ENCODE measurements at places on chromosomes 2 and 18.

DNA sequence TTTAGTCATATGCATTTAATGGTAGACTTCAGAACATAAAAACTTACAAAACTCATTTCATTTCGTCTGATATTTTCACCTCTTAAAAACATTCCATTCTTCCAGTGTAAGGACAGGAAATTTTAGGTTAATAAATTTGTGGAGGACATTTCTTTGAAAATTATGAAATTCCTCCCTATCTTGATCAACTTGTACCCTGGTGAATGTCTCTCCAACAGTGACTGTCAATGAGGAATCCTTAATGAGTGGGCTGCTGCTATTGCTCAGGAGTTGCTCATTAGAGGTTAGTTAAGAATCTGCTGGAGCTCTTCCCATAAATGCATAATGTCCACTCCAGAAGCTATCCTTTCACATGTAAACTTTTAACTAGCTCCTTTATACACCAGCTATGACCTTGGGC lies 69.1 kb downstream of the LRP1B start:
- DNase-seq, result no peak

DNA sequence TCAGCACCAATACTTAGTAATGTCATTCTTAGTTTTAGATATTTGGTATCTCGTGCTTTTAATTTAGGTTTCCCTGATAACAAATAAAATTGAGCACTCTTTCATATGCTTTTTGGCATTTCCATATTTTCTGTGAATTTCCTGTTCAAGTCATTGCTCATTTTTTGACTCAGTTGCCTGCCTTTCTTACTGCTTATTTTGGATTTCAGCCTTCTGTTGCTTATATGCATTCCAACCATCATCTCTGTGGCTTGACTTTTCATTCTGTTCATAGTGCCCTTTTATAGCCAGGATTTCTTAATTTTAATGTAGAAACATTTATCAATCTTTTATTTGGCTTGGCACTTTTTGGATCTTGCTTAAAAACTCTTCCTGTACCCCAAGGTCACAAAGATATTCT lies 14.5 kb upstream of the KIF3C start:
- no peak for DNase-seq

- peak; percentile 40 for DNase-seq
These were observed 50.0 kb downstream of the RBBP8 start for GRCh38 chr18:22983175-22983574.

DNA sequence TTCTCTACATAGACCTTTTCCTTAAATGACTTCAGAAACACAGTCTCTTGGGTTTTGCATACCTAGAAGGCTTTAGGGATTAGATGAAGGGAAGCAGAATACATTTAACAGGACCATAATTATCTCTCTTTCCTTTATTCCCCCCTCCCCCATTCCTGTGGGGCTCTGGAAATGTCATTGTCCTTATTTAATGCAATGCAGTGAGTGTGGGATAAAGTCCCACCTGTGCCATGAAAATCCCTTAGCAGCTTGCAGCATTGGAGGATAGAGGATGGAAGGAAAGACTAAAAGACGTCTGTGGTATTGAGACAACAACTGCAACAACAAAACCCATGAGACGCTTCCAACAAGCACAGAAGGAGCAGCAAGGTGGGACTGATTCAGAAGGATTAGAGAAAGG lies 117.8 kb upstream of the DCC start:
- DNase-seq, result no peak

- DNase-seq, result no peak
These were observed 146.3 kb upstream of the TTC39C start for GRCh38 chr18:23868136-23868785.

DNA sequence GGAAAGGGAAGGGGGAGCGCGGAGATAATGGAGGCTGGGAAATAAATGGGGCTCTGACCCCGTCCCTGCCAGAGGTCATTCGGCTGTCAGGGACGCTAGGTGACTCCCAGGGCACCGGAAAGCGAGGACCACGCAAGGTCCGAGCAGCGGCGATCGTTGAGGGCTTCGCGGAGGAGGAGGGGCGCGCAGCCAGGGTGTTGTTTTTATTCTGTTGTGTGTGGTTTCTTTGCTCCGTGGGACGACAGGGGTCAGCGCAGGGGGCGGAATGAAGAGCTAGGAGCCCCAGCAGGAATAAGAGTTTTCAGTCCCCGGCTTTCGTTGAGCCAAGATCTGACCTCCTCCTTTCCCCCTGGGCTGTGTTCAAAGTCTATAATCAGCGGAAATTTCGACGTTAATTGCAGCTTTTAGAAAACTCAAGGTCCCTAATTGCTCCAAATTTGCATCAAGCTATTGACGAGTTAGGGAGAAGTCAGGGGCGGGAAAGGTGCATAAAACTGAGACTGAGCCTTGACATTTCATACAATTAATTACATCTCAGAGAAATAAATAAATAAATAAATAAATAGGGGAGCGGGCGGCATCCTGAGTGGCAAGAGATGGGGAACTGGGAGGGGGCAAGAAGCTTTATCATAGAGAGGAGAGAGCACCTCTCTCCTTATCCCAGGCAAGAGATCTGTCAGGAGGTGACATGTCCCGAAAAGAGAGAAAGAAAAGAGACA lies 2.2 kb downstream of the GAD1 start:
- DNase-seq, result no peak

GRCh38 chr2:36060133-36060532 lies 295.4 kb upstream of the CRIM1 start:
- no peak for DNase-seq

DNA sequence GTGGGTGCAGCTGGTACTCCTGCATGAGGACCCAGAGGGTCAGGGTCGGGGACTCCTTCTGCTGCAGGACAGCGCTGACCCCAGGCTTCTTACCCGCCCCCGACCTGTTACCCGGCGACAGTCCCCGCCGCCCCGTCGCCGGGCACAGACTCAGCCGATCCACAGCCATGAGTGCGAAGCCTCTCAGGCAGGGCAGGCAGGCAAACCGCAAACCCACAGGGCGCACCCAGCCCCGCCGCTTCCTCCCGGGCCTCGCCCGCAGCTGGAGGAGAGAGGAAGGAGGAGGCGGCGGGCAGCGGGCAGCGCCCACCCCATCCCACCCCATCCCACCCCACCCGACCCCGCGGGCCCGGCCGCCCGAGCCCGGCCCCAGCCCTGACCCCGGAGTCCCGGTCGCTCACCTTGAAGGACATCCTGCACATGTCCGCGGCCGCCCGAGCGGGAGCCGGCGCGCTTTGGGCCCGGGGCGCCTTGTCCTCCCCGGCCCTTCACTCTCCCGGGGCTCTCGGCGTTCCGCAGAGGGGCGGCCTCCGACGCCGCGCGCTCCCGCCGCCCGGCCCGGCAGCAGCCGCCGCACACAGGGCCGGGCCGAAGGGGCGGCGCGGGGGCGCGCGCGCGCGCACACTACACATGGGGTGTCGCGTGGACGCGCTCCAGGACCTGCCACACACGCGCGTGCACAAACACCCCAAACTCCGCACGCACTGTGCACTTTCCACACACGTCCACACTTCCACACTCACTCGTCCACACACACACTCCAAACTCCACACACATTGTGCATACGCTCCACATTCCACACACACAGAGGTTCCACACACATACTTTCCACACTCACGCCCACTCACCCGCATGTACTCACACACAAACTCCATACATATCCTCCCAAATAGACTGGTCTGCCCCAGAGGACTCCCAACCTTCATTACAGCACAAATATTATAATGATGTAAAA lies at the start of gene ANKRD29:
Gene ANKRD29, minus strand, starts transcription at position 603 of the 955 bp plus-strand sequence. Its CDS starts 181 bp downstream, at position 422.
- peak; percentile 67 for DNase-seq

- DNase-seq, result no peak
These were observed 2.7 kb upstream of the TMBIM1 start for GRCh38 chr2:218295029-218295428.

GRCh38 chr2:151664520-151664919 lies 69.8 kb downstream of the NEB start:
- no peak for DNase-seq

GRCh38 chr2:40302751-40303325 lies 149.1 kb downstream of the SLC8A1 start:
- no peak for DNase-seq

- DNase-seq, result no peak
These were observed 15.4 kb downstream of the CEP68 start for GRCh38 chr2:65071499-65072180.

GRCh38 chr2:16109368-16109820 lies 169.0 kb downstream of the MYCN start:
- no peak for DNase-seq

- no peak for DNase-seq
These were observed 93.2 kb downstream of the BCL2L11 start for GRCh38 chr2:111213877-111214276.

GRCh38 chr18:76827205-76828200 lies 5.1 kb downstream of the ZNF236 start:
- no peak for DNase-seq

DNA sequence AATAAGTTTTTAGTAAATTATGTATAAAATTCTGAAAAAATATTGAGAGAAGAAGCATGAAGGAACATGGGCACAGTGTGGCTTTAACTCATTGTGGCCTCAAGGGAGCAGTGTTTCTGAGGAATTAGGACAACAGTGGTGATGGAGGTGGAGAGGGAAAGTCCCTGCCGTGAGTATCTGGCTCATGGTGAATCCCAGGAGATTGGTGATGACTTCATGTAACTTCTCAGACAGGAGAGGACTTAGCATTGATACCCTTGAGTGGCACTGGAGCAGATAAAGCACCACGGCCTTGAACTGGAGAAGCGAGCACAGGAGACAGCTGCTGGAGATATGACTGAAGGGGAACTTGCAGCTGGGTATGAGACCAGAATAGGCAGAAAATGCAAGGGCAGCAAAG lies 35.0 kb upstream of the LRP1B start:
- no peak for DNase-seq

GRCh38 chr2:236119003-236119402 lies 49.2 kb downstream of the GBX2 start:
- no peak for DNase-seq

- DNase-seq, result no peak
These were observed 143.9 kb downstream of the L3MBTL4 start for GRCh38 chr18:6270771-6271216.

- no peak for DNase-seq
These were observed 11.3 kb downstream of the SOS1 start for GRCh38 chr2:39109537-39109936.

DNA sequence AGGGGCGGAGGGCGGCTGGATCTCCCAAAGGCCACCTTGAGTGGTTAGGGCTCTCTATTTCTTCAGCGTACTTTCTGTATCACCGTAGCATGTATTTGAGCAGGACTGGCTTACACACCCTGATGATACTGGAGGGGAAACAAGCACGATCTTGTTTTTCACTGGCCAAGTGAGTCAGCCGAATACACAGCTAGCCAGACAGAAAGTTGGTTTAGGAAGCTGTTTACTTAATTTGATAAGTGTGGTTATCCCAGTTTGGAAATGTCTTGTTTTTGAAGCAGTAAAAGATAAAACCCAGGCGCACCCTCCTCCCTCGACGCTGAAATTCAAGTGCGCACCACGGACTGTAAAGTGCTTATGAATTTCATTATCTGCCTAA lies 582 bp downstream of the RIOK3 start:
- no peak for DNase-seq

DNA sequence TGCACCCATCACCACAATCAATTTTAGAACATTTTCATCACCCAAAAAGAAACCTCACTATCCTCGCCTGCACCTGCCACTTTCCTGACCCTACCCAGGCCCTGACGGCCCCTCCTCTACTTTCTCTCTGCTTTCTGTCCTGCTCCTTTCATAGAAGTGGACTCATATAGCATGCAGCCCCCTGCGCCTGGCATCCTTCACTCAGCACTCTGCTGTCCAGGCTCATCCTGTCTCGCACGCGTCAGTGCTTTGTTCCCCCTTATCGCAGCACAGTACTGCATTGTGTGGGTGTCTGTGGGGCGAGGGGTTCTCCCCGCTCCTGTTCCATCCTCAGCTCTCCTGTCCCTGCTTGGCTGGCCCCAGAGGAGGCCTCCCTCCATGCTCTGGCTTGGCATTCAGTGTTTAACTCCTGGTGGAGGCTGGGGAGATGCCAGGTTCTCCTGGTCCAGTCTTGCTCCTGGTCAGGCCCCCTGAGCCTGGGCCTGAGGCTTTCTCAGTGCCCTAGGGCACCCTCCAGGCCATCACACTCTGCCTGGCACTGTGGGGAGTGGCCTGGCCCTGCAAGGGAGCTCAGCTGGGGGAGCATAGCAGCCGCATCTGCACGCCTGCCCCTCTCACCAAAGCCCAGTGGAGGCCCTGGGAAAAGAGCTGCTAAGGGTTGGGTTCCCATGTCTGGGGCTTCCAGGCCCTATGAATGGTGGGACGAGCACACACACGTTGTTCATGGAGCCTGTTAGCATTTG lies 6.6 kb upstream of the TUBB6 start:
- no peak for DNase-seq
